ENCODE measurements at places on chromosomes 4 and X.

GRCh38 chrX:77298790-77299189, 148.4 kb upstream of the FGF16 start:
- DNase-seq: no peak

DNA sequence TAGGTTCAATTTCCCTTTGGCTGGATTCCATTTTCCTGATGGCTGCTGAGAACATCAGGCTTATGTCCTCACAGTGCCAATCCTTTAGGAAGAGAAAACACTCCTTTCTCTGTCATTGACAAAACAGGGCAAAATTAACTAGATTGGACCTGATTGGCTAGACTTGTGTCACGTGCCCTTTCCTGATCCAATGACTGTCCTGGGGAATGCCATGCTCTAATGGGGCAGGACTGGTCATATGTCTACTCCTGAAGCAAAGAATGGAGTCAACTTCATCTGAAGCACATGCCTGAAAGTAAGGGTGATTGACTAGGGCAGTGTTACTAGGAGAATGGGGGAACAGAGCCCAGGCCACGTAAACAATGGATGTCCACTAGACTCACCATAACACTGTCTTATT, 220.4 kb downstream of the KDR start:
- no peak for DNase-seq

DNA sequence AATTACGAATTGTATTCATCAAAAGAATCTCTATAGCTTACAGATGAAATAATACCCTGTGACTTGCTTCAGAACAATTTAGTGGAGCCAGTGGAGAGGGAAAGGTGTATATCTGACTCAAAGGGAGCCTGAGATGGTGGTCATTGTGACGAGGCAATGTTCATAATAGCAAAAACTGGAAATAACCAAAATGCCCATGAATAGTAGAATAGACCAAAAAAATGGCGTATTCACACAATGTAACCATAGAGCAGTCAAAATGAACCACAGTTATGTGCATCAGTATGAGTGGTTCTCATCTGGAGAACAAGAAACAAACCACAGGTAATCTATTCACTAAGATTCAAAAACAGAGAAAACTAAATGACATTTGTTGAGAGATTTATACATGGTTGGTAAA, 125.3 kb upstream of the CLNK start:
- DNase-seq: no peak

DNA sequence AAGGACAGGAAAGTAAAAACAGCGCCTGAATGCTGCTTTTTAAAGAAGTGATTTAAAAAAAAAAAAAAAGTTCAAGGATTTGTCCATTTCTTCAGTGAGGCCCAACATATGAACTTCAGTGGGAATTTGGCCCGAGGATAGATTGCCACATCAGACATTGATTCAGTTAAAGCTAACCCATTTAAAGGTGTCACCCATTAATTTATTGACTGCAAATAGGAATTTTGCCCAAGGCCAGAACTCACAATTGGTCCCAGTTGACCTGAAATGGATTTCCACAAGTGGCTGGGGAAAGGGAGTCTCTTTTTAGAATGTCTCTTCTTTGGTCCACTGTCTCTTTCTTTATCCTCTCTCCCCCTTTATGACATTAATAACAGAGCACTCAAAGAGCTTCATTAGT, 86.5 kb upstream of the RPL34 start:
- DNase-seq: no peak

DNA sequence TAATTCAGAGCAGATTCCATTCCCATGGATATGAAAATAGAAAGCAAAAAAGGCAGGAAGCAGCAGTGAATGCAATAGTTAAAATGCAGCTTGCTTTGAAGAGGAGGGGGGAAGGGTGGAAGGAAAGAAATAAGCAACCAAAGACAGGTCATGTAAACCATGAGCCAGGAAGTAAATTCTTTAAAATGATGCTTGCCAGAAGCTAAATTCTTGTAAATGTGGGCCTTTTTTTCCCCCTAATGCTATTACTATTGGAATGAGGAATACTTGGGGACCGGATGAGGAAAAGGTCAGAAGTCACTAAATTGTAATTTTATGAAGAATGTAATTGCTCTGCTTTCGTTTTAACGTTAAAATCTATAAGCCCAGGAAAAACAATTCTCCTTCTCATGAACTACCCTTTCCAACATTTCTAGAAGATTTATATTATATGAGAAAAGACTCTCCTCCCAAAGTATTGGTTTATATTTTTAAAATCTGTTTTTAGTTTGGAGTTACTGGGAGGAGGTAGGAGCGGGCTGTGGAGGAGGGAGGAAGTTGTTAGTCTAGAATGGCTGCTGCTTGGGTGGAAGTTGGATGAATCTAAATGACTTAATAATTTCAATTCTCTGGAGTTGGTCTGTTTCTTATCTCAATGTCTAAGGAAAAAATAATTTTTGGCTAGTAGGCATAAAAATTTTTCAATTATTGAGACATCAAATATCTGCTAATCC, 77.6 kb upstream of the PCDH18 start:
- DNase-seq: no peak

- DNase-seq: peak; percentile 59
These were observed 45.6 kb downstream of the SMARCA5 start for GRCh38 chr4:143558823-143559756.

GRCh38 chrX:101605728-101606127, 12.1 kb downstream of the ARMCX6 start:
- DNase-seq: no peak

- no peak for DNase-seq
These were observed 176.9 kb upstream of the PRPS2 start for GRCh38 chrX:12614266-12614665.

DNA sequence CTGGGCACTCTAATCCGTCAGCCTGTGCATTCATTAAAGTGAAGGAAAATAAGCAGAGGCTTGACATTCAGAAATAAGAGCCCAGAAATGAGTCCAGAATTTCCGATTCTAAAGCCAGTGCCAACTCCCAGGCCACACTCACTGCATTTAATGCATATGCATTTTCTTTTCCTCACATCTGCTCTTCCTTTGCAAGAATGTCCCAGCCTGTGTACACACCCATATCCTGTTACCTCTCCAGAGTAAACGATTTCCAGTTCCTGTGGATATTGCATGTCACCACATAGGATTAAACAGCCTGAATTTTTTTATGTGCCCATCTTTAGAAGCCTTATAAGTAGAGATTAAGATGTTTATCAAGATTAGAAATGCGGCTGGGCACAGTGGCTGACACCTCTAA, 27.5 kb downstream of the ARX start:
- DNase-seq: no peak

DNA sequence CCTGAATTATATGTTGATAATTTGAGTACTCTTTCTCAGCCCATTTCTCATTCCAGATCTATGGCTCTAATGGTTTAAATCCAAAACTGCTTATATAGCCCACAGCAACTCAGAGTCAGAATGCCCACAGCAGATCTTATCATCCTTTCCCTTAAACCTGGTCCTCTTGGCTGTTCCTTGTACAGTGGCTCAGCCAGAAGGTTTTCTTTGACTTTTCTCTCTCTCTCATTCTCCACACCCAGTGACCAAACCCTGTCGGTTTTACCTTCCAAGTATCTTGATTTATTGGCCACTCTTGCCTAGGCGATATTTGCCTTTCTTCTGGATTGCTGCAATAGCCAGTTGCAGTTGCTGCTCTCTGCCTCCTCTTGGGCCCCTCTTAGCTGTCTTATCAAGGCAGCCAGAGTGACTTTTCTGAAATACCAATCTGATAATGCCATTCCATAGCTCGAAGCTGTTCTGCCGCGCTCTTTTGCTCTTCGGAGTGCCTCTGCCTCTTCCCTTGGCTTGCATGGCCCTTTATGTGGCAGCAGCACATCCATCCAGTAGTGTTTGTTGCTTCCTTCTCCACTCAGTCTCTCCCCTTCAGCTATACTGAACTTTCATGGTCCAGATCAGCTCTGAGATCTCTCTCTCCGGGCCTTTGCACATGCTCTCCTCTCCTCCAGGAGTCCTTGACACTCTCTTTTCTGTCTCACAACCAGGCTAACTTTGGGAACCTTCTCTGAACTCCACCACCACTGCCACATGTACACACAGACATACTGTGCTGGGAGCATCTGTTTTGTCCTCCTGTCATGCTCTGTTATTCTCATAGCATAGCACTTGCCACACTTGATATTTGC, 11.8 kb downstream of the GAB1 start:
- no peak for DNase-seq

- DNase-seq: no peak
These were observed 48.7 kb downstream of the DDX60 start for GRCh38 chr4:168269896-168270295.

GRCh38 chr4:792626-793092, 33.3 kb downstream of the CPLX1 start:
- DNase-seq: no peak

DNA sequence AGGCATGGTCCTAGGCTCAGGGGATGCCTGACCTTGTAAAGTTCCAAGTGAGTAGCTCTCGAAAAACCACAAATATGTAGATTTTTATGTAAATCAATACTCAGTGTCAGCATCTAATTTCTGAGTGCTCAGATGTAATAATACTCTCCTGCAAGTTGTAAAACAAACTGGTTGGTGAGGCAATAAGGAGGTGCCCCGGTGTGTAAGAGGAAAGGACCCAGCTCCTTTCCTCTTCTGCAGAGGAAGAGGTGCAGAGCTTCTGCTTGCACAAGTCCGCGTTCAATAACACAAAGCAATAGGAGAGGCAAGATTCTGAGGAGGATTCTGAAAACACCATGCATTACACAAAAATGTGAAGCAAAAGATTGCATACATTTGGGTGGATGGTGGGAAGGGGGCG, 43.6 kb upstream of the ENPP6 start:
- no peak for DNase-seq

DNA sequence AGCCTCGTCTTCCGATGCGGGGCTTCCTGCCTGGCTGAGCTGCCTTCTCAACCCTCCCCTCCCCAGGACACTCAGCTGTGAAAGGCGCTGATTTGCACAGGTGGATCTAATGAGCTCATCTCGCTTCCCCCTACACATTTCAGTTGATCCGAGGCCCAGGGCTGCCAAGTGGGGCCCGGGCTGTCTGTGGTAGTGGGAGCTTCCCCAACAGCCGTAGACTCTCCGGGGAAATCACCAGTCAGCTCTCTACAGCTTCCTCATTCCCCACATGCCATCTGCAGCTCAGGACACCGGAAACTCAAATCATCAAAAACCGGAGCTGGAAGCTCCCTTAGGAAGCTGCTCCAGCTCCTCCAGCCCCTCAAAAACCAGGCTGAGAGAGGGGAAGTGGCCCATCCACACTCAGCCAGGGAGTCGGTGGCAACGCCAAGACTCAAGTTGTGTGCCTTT, 56.2 kb downstream of the SMIM20 start:
- DNase-seq: no peak

DNA sequence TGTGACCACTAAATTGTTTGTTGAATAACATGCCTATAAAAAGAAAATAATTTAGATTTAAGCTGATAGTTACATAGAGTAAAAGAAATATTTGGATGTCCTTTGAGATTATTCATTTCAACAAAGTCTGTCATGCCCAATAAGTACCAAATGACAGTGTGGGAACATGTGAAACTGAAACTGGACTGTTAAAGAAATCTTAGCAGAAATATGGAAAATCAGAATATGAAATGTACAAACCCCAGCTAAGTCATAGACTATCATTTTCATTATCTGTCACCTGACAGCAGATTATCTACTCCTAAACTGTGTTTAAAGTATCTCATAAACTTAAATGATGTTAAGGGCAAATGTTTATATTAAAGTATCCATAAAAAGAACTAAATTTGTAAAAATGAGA, 437.8 kb upstream of the FAM241A start:
- no peak for DNase-seq

- DNase-seq: no peak
These were observed 72.0 kb downstream of the MTMR1 start for GRCh38 chrX:150765237-150765636.

- DNase-seq: no peak
These were observed 93.3 kb downstream of the NAA11 start for GRCh38 chr4:79232540-79232939.

DNA sequence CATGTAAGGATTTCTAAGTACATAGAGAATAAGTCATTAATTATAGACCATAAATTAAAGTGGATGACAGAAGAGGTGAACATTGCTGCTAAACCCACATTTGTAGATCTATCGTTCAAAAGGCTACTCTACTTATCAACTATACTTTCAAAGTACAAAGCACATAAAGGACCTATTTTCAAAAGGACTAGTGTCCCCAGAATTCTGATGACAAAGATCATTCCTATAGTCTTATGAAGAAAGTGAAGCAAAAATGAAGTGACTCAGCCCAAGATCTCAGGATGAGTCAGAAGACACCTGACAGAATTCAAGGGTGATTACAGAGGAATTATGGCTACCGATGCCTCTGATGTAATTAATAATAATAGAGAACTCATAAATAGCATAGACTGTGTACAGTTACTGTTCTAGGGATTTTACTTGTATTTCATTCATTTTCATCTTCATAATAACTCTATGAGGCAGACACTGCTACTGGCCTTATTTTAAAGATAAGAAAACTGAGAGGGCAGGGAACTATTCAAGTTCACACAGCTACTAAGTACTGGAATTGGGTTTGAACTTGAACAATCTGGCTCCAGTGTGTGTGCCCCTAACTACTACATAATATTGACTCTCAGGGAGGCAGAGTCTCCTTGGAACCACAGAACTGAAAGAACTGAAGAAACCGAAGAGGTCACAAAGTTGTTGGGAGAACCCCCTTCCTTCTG, 17.1 kb downstream of the USP46 start:
- DNase-seq: no peak

- DNase-seq: no peak
These were observed 32.0 kb downstream of the CXCL8 start for GRCh38 chr4:73772363-73772762.

DNA sequence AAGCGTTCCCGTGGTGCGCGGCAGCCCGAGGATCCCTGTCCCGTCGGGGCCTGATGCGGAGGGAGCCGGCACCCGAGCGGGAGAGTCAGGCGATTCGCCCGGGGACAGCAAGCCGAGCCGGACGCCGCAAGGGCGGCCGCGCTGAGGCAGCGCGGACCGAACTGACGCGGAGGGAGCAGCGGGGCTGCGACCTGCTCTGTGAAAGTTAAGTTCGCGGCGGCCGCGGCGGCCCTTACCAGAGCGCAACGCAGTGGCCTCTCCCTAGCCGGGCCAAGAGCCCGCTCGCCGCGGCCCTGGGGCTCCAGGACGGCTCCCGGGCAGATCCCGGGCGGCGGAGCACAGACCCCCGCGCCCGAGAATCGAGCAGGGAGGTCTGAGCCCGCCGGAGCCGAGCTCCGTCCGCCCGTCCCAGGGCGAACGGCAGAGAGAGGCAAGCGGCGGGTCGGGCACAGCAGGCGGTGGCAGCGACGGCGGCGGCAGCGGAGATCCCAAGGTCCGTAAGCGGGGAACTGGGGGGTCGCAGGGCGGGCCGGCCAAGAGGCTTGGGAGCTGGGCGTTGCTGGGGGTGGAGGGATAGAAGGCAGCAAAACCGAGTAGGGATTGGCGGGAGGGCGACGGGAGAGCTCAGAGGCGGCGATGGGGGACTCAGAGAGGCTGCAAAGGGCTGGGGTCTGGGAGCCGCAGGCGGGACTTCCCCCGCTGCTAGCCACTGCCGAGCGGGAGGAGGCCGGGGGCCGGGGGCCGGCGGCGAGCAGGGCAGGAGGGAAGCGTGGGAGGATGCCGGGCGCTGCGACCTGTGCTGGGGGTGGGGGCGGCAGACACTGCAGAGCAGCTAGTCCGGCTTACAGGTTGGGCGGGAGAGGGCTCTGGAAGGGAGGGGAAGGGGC, 1.0 kb downstream of the GPR50 start:
- DNase-seq: no peak

Data from stimulated activated CD4-positive, alpha-beta T cell treated with anti-CD3 and anti-CD28 coated beads, Interleukin-2, amount 100 ng/mL, for 24 hours (primary cell).